ENCODE measurements at places on chromosomes 3 and 15. TPM values are rescaled to one million over a fixed set of nuclear protein-coding genes. Genes with fewer than 3 reads are reported as not detected.

CCDC54 gene
- total RNA-seq, result not detected

RAB43 gene
- 56.0 TPM for total RNA-seq

LRRN1 gene
- total RNA-seq, result 1.4 TPM

SOX2 gene
- total RNA-seq, result not detected

CD80 gene
- total RNA-seq, result 20.2 TPM

FOXB1 gene
- 0.50 TPM for total RNA-seq

CCNL1 gene
- total RNA-seq, result 257 TPM

C3orf49 gene
- total RNA-seq, result not detected

PTPRG gene
- total RNA-seq, result not detected

NRROS gene
- total RNA-seq, result 39.9 TPM

ROBO2 gene
- total RNA-seq, result not detected

SLC51B gene
- not detected for total RNA-seq

All from activated CD8-positive, alpha-beta T cell treated with anti-CD3 and anti-CD28 coated beads, Interleukin-2, amount 10 ng/mL, durations not matched to agents 7 days and 5 days (primary cell).